Stimulated activated naive B cell treated with anti-CD40 and anti-IgM and Interleukin-4, amounts not matched to agents 10 μg/mL and 1 μg/mL and 100 μg/mL, for 72 hours (primary cell): ENCODE measurements at places on chromosomes 4 and X.

- no peak for DNase-seq
These were observed 140.3 kb downstream of the SH3KBP1 start for GRCh38 chrX:19746919-19747651.

GRCh38 chrX:139559383-139560042 is 29.0 kb downstream of the F9 start:
- DNase-seq: peak; percentile 20

DNA sequence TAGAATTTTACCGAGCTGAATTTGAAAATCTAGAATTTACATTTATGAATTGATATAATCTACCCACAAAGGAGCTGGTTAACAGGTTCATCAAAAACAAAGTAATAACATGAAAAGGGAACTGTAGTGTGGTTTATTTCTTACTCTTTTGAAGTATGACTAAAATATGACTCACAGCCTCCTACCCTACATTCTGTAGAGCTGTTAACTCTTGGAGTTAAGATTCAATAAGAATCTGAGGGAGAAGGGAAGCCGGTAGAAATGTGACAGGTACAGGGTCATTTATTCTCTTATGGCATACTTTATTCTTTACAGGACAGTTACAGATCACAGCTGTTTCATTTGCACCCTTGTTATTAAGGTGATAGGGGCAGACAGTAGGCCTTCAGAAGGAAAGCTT is 132.2 kb upstream of the FAM47B start:
- DNase-seq: no peak

- DNase-seq: no peak
These were observed 107.9 kb upstream of the FAT1 start for GRCh38 chr4:186831574-186831973.

DNA sequence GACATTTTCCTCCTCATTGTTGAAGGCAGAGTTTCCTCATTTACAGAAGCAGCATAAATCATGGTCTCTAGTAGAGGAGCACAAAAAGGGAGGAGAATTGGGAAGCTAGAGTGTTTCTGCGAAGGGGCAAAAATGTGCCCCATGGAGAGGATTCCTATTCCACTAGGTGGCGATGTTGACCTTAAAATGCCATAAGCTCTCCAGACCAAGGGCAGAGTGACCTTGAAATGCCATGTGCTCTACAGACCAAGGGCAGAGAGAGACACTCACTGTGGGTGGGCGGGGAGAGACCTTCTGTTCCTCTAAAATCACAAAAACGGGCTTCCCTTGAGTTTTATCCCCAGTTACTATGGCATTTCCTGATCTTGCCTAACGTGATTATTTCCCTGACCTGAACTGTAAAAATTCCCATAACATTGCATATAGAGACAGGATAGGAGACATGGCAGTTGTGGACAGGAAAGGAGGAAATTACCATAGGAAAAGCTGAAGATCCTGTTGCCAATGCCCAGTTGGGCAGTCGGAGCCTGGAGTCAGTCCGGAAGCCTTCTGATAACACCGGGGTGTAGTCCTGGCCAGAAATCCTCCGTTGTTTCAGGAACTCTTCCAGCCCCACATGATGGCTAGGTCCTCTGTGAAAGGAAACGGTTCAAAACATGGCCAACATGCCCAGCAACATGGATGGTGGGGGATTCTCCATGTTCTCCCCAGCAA is 567.7 kb downstream of the MAGEB5 start:
- peak; percentile 3 for DNase-seq

GRCh38 chr4:54226404-54227255 is 2.5 kb upstream of the PDGFRA start:
- DNase-seq: no peak

DNA sequence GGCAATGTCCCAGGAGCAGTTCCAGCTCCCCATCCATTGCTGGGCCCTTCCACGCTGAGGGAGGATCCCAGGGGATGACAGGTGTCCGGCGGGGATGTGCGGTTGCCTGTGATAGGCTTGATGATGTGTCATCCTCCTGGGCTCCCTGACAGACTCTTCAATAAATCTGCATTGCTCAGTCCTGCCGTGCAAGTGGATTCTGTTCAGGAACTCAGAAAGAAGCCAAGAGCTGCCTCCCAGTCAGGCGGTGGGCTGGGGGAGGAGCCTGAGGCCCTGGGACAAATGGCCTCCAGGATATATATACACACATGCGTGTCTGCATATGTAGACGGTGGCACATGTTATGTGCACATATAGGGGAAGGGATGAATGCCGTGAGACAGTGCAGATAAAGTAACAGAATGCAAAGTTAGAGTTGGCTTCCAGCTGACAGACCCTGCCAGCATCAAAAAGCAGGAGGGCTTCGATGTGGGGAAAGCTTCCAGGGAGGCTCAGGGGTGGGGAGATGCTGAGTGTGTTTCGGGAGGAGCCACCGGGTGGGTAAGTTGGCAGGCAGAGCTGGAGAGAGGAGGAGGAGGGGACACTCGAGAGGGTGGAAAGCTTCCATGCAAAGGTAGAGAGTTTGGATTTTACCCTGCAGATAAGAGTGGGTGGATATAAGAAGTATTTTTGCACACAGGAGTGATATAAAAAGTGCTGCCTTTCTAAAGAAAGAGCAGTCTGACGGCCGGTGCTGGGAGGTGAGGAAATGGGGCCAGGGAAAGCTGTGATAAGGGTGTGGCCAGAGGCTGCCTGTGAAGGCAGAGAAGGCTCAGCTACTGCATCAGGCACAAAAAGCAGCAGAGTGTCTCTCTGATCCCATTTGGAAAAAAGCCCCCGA is 28.5 kb upstream of the CRMP1 start:
- DNase-seq: no peak

- DNase-seq: no peak
These were observed 167.1 kb downstream of the MAML3 start for GRCh38 chr4:139986689-139987501.

- no peak for DNase-seq
These were observed 11.3 kb upstream of the SLC2A9 start for GRCh38 chr4:10032625-10033024.

- no peak for DNase-seq
These were observed 121.5 kb downstream of the REELD1 start for GRCh38 chr4:146335763-146336409.

DNA sequence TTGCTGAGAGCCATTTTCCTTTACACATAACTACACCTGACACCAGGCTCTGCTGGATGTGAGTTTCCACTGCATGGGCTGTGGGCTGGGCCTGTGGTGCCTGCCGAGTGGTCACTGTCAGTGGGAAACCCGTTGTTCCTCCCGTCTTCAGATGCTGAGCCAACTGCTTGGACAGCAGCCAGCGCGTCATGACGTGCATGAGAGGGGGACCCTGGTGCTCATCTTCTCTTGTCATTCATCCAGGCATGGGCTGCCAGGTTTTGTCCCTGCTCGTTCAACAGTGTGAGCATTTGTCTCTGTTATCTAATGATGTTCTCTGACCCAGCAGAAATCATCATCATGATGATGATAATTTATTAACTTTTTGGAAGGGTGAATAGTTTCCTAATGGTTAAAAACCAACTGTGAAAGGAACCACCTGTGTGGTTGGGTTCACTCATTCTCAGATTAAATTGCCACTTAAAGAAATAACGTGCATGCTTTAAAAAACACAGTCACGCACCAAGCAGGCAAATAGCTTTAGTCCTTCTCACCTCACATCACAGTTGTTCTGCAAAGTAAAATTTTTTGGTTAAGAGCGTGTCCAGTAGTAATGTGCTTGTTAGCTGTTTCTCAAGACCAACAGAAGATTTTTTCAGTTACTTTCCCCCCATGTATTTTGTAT is 19.9 kb upstream of the CLDN34 start:
- no peak for DNase-seq

GRCh38 chrX:54530357-54530900 is 410 bp downstream of the GNL3L start:
- no peak for DNase-seq

DNA sequence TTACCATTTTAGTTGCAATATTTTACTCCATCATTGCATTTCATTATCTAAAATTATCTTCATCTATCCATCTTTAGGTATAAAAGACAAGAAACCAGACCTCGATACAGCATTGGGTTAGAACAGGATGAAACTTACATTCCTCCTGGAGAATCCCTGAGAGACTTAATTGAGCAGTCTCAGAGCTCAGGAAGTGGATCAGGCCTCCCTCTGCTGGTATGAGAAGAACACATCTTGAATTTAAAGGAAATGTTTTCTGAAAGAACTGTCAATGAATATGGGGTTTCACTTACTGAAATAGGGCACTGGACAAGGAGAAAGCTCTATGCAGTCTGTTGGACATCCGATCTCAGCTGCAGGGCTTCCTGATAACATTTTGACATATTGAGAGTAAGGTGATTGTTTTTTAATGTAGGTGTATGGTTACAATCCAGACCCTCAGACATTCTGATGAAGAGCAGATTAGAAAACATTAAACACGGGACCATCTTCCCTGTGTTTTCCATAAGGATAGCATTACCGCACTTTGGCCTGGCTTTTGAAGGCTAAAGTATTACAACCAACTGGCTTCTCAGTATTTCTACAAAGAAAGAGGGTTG is 367.2 kb downstream of the BMPR1B start:
- DNase-seq: no peak

- DNase-seq: no peak
These were observed 102.9 kb downstream of the CLCN4 start for GRCh38 chrX:10259716-10260115.

DNA sequence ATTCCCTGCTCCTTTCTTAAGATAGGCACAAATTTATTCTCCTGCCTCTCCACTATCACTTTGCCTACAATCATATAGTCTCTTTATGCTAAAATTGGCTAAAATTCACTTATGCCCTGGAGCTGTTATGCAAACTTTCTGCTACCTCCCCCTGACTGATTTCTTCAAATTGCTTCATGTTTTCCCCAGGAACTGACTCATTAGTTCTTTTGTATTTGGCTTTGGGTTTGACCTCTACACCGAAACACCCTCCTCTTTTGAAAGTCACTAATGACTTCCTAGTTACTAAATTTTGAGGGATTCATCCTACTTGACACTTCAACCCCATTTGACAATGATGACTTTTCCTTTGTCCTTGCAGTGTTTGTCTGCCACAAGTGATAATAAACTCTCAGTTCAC is 222.6 kb downstream of the NDST4 start:
- DNase-seq: no peak

DNA sequence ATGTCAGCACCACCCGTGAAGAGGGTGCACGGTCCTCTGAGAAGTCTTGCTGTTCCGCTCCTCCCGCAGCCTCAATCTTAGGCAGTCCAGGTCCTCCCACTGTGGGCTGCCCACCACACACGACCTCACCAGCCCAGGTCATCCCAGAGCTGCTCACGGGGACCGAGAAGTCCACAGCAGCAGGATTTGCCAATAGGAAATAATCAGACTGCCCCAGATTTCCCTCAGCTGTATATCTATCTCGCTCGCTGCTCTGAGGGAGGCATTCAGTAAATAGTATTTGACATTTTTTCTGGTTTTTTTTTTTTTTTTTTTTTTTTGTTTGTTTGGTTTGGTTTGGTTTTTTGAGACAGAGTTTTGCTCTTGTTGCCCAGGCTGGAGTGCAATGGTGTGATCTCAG is 83.8 kb downstream of the STOX2 start:
- no peak for DNase-seq

GRCh38 chr4:37648084-37648817 is 37.9 kb downstream of the RELL1 start:
- no peak for DNase-seq

DNA sequence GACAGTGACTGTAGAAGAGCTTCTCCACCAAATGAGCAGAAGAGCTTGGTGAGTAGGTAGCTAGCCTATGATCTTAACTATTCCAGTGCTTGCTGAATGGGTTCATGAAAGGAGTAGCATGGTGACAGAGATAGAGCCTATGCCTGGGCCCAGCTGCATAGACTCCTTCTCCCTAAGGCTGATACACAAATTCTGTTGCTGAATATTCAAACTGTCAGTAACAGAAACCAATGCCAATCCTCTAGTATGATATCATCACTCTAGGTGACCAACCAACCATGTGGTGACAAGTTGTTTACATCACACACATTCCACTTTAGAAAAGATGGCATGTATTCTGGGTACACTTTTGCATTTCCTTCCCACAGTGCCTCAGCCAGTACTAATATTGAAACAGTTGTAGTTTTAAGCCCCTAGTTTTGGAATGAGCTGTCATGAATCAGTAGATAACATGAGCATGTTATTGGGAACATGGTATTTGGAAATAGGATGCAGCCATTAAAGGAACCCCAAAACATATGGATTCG is 103.4 kb upstream of the GRXCR1 start:
- no peak for DNase-seq

DNA sequence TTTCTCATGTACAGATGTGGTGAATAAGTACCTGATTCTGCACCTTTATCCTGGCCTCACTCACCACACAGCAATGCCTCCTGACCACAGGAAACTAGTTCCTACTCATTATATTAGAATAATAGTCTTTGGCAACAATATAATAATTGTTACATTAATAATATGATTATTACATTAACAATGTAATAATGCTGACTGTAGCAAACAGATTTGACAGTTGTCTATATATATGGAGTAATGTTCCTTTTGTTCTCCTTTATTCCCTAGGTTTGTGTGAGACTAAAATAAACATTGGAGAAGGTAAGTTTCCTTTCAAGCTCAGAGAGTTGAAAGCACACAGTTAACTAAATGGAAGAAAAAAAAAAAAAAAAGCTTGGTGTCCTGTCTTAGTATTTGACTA is 40.6 kb upstream of the NAA11 start:
- no peak for DNase-seq

GRCh38 chrX:41116948-41117347 is 31.7 kb downstream of the USP9X start:
- no peak for DNase-seq

- no peak for DNase-seq
These were observed 90.6 kb downstream of the PTTG2 start for GRCh38 chr4:38050560-38051350.

GRCh38 chr4:8117278-8117682 is 41.3 kb downstream of the ABLIM2 start:
- peak; percentile 18 for DNase-seq

DNA sequence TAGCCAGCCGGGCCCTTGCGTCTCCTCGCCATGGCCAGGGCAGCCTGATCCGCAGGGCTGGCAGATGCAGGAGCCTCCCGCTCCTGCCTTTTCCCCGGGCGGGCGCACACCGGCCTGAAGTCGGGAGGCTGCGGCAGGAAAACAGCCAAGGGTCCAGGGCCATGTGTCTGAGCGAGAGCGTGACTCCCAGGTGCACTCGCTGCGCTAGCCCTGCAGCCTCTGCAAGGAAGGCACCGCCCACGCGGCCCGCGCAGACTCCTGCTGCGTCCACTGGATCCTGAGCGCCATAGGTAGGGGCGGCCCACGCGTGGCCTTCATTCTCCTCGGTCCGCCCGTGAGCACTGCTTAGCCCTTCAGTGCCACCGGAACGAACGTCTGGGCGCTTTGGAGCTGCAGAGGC is 379.9 kb downstream of the TRAM1L1 start:
- no peak for DNase-seq

GRCh38 chrX:100611951-100612350 is 24.7 kb downstream of the TSPAN6 start:
- DNase-seq: no peak

- no peak for DNase-seq
These were observed 110.8 kb upstream of the SHOX start for GRCh38 chrX:519741-520140.

DNA sequence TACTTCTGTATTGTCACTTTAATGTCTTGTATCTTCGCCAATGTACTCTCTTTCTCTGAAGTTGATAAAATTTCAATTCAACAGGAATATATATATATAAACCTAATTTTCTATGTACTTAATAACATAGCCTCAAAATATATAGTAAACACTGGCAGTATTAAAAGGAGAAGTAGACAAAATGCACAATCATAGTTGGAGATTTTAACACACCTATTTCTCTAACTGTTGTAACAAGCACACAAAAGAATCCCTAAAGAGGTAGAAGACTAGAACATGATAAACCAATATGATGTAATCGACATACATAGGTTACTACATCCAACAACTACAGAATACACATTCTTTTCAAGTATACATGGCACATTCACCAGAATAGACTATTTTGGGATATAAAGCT is 65.5 kb downstream of the ZNF81 start:
- no peak for DNase-seq
